ENCODE measurements at places on chromosomes 11 and 22.

GRCh38 chr11:46309814-46310259 lies 32.4 kb downstream of the CREB3L1 start:
- H3K27me3 ChIP-seq: no peaks in the 10 kb centered on the region
- H3K36me3 ChIP-seq: peaks cover 19% of the 10 kb centered on the region
- H3K4me3 ChIP-seq: no peak overlapping the region

- no peaks in the 10 kb centered on the region for H3K4me1 ChIP-seq
- DNase-seq: no peak
- H3K4me3 ChIP-seq: no peak overlapping the region
- H3K36me3 ChIP-seq: no peaks in the 10 kb centered on the region
- no peak overlapping the region for H3K27ac ChIP-seq
- H3K27me3 ChIP-seq: no peaks in the 10 kb centered on the region
These were observed 12.4 kb downstream of the ADM start for GRCh38 chr11:10317151-10317755.

DNA sequence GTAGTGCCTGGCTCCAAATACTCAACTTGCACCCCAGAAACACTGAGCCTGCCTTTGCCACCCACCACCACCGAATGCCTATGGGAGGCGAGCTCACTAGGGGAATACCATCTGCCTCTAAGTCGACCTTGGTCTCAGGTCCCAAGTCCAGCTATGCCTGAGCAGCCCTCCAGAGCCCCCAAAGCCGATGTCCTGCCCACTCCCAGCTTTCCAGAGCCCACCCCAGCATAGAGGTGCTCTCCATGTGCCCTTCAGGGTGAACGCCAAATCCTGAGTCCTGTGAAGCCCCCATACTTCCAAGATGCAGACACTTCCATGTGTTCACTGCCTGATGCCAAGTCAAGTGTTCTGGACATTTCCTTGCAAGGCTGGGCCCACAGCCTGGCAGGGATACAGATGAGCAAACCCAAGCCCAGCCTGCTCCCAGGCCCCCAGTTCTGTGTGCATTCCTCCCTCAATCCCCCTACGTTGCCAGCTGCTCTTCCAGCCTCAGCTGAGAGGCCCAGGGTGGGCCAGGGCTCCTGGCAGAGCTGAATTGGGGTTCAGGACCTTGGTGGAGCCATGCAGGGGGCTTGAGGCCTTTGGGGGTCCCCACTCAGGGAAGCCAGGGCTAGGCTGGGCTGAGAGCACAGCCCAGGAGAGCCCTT lies 2.6 kb upstream of the KMT5B start:
- no peak for DNase-seq
- no peaks in the 10 kb centered on the region for H3K36me3 ChIP-seq
- no peak overlapping the region for H3K4me3 ChIP-seq
- peaks cover 11% of the 10 kb centered on the region for H3K4me1 ChIP-seq
- H3K27ac ChIP-seq: no peak overlapping the region

GRCh38 chr11:114315749-114316368 lies 19.7 kb downstream of the NNMT start:
- no peaks in the 10 kb centered on the region for H3K4me1 ChIP-seq
- H3K36me3 ChIP-seq: peaks cover 31% of the 10 kb centered on the region
- H3K4me3 ChIP-seq: no peak overlapping the region
- H3K27me3 ChIP-seq: no peaks in the 10 kb centered on the region
- H3K27ac ChIP-seq: no peak overlapping the region

All from astrocyte (in vitro differentiated cells and primary cell).